ENCODE measurements at places on chromosomes 7 and 10. TPM values are rescaled to one million over a fixed set of nuclear protein-coding genes. Genes with fewer than 3 reads are reported as not detected.

DNA sequence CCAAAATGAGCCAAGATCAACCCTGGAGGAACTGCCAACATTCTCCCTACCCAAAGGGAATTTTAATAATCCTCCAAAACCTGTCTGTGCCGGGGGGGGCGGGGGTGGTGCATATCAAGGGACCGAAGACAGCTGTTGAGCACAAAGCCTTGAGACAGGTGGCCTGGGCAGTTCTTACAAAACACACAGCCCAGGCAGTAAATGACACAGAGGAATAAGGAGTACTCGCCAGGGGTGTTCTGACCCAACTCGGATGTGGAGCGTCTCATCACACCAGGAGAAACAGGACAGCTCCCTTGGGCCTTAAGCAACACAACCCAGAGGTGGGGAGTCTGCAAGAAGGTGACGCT, 35.6 kb downstream of the PLAC9 start:
- DNase-seq = peak; percentile 18
- no peak overlapping the region for H3K27ac ChIP-seq
- H3K36me3 ChIP-seq = no peaks in the 10 kb centered on the region
- no peaks in the 10 kb centered on the region for H3K27me3 ChIP-seq

- no peaks in the 10 kb centered on the region for H3K4me1 ChIP-seq
- H3K27me3 ChIP-seq = no peaks in the 10 kb centered on the region
- no peak overlapping the region for H3K4me3 ChIP-seq
- DNase-seq = no peak
- no peaks in the 10 kb centered on the region for H3K36me3 ChIP-seq
- H3K27ac ChIP-seq = no peak overlapping the region
Observed at GRCh38 chr7:147547252-147547897, 1043.2 kb upstream of the C7orf33 start.

DNA sequence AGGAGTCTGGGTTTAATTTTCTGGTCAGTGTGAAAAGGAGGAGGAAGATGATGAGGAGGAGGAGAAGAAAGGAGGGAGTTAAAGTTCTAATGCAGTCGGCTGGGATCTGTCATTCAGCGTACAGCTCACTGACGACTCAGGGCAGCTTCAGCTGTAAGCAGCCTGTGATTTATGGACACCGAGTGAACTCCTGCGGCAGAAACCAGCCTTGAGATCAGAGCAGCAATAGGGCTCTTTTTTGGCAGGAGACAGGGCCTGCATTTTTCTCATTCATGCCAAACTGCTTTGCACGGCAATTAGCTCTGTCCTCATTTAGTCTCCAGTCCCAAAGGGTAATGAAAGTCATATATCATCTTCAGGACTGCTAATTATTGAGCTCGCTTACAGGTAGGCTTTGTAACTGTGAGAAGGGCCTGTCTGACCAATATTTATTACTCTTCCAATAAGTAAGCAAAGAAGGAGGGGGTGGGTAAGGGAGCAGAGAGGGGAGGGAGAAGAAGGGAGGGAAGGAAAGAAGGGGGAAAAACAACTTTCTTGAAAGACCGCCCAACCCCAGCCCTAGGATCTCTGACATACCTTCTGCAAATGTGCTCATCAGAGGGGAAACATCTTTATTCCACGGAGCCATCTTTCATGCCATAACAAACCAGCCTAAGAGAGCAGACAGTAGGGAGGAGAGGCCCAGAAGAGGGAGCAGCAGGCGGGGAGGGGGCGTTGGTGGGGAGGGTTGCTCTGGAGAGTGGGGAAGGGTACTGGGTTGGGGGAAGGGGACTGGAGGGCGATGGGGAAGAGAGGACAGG, 48.1 kb upstream of the COMTD1 start:
- DNase-seq = peak; percentile 42
- H3K4me1 ChIP-seq = no peaks in the 10 kb centered on the region
- H3K27ac ChIP-seq = no peak overlapping the region

DNA sequence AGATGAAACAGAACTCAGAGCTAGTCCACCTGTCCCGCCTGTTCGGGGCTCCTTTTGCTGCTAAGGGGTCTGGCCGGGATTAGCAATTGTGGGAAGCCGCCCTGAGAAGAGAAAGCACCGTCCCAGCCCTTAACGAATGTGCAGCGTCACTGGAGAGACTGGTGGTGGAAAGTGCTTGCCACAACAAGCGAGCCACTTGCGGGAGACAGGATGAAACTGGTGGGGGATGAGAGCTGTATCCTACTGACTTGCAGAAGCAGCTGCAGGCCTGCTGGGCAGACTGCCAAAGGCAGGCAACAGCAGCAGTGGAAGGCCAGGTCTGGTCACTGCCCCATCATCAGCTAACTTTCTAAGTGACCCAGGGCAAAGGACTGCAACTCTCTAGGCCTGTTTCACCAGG, 95.4 kb downstream of the FAM53B start:
- peak overlapping the region; percentile 76 for H3K27ac ChIP-seq
- H3K36me3 ChIP-seq = no peaks in the 10 kb centered on the region
- no peak overlapping the region for H3K4me3 ChIP-seq
- H3K27me3 ChIP-seq = no peaks in the 10 kb centered on the region

- no peaks in the 10 kb centered on the region for H3K36me3 ChIP-seq
- DNase-seq = no peak
- no peak overlapping the region for H3K4me3 ChIP-seq
- H3K4me1 ChIP-seq = no peaks in the 10 kb centered on the region
- no peak overlapping the region for H3K27ac ChIP-seq
- no peaks in the 10 kb centered on the region for H3K27me3 ChIP-seq
Observed at GRCh38 chr7:104415700-104416099, 87.3 kb downstream of the LHFPL3 start.

- no peaks in the 10 kb centered on the region for H3K27me3 ChIP-seq
- no peak overlapping the region for H3K4me3 ChIP-seq
- H3K4me1 ChIP-seq = no peaks in the 10 kb centered on the region
- H3K36me3 ChIP-seq = no peaks in the 10 kb centered on the region
Observed at GRCh38 chr7:143050931-143051330, 1.2 kb upstream of the OR6V1 start.

- no peak for DNase-seq
- no peak overlapping the region for H3K4me3 ChIP-seq
- no peak overlapping the region for H3K27ac ChIP-seq
- no peaks in the 10 kb centered on the region for H3K27me3 ChIP-seq
- no peaks in the 10 kb centered on the region for H3K4me1 ChIP-seq
Observed at GRCh38 chr7:28674359-28674782, 262.1 kb downstream of the CREB5 start.

- no peak for DNase-seq
- H3K4me1 ChIP-seq = no peaks in the 10 kb centered on the region
- H3K4me3 ChIP-seq = no peak overlapping the region
- H3K27me3 ChIP-seq = peaks cover 10% of the 10 kb centered on the region
- no peaks in the 10 kb centered on the region for H3K36me3 ChIP-seq
Observed at GRCh38 chr10:100687143-100688003, 58.0 kb upstream of the PAX2 start.

GRCh38 chr7:102463841-102464576, 654 bp downstream of the ALKBH4 start:
- DNase-seq = no peak
- H3K27me3 ChIP-seq = no peaks in the 10 kb centered on the region
- peaks cover 4% of the 10 kb centered on the region for H3K4me1 ChIP-seq
- H3K4me3 ChIP-seq = peak overlapping the region; percentile 71
- H3K36me3 ChIP-seq = no peaks in the 10 kb centered on the region

MOGAT3 gene
- 123 TPM for total RNA-seq

XRCC2 gene
- total RNA-seq = 2.1 TPM

SYT15 gene
- 4.1 TPM for total RNA-seq

HTRA1 gene
- total RNA-seq = 15.5 TPM

C10orf105 gene
- not detected for total RNA-seq
